ENCODE measurements at places on chromosomes 12 and 14. TPM values are rescaled to one million over a fixed set of nuclear protein-coding genes. Genes with fewer than 3 reads are reported as not detected.
A peak's percentile ranks its signal among the peaks of the same experiment; 100 is the strongest.

- no peak for DNase-seq
These were observed 102.9 kb downstream of the WSCD2 start for GRCh38 chr12:108231909-108232434.

DNA sequence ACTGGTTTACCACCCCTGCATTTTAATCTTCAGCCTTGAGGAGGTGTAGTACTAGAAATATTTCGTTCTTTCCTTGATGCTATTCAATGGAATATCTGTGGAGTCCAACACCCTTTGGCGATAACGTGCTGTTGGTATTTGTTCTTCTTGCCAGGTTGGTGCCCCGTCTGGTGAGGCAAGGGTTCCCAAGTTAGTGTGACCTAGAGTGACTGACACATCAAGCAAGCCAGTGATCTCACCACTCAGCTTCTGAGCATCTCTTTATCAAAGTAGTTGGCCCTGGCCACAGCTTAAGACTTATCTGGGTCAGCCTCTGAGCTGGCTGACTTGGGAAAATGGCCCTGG lies 60.2 kb downstream of the PLXNC1 start:
- no peak for DNase-seq

DNA sequence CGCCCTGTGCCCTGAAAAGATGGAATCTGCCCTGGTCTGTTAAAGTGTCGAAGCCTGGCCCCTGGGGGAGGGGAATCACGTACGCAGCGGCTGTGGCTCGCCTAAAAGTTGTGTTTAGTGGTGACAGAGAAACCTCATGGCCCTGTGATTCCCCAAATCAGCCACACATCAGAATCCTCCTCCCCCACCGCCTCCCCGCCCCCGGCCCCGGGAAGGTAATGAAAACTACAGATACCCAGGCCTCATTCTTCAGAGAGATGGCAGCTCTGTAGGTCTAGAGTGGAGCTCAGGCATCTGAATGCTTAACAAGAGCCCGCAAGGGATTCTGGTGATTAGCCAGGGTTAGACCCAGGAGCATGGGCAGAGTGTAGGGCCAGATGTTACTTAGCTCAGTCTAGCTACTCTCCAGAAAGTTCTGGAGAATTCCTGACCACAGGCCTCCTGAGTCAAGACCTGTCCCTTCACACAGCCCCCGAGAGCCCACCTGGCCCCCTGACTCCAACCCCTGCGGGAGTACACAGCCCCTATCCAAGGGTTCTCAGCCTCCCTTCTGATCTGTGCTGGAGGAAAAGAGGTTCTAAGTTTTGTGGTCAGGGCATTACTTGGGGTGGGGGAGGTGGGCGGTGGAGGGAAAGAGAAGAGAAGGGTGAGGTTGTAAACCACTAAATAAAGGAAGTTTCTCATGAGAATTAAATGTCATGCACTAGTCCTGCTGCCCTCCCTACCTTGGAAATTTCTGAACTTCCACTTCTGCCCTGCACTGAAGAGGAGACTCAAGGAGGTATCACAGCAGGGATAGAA lies 114.8 kb downstream of the PLXNC1 start:
- DNase-seq, result no peak

- DNase-seq, result no peak
These were observed 44.0 kb upstream of the SINHCAF start for GRCh38 chr12:31369712-31370521.

- no peak for DNase-seq
These were observed 99.9 kb downstream of the FOXN3 start for GRCh38 chr14:89317051-89317691.

MAP1LC3B2 gene
- total RNA-seq, result not detected

CATSPERB gene
- total RNA-seq, result not detected

DNA sequence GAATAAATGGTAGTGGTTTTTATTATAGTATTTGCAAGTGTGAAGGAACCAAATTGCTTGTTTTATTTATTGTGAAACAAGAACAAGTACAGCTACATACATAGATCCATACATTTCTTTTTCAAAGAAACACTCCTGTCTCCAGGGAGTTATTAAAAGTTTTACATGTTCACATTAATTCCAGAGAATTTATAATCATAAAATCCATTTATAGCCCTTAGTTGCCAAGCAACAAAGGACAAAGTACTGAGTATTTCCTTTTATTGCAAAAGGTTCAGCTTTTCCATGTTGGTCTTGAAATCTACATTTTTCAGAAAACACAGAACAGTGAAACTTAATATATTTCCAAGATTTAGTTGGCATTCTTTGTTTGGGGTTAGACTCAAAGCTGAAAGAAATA lies 9.5 kb downstream of the MYRFL start:
- no peak for DNase-seq

- DNase-seq, result peak; percentile 34
These were observed 140.8 kb downstream of the SCARB1 start for GRCh38 chr12:124722878-124723277.

AKAP5 gene
- total RNA-seq, result 0.58 TPM

DNA sequence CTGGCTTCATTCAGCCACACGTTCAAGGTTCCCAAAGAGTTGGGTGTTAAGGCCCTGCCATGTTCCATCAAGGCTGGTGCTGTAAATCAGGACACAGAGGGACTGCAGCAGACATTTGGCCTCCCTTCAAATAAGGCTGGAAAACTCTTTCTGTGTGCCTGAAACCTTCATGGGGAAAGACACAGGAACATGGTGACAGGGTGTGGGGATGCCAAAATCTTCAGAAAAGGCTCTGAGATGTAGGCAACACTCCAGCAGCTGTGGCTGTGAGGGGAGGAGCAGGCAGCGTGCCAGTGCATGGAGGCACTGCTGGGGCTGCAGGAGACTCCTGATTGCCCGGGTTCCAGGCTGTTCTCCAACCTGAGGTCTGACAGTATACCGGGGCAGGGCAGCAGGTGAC lies 15.0 kb downstream of the POMT2 start:
- DNase-seq, result no peak

GTF2H3 gene
- 37.6 TPM for total RNA-seq

GRCh38 chr14:30874999-30875787 lies 834 bp downstream of the COCH start:
- DNase-seq, result no peak

BMAL2 gene
- 137 TPM for total RNA-seq

ALX1 gene
- not detected for total RNA-seq

GRCh38 chr12:40832668-40833067 lies 140.4 kb downstream of the CNTN1 start:
- no peak for DNase-seq

TMTC2 gene
- 17.5 TPM for total RNA-seq

CLEC2B gene
- total RNA-seq, result not detected

DNA sequence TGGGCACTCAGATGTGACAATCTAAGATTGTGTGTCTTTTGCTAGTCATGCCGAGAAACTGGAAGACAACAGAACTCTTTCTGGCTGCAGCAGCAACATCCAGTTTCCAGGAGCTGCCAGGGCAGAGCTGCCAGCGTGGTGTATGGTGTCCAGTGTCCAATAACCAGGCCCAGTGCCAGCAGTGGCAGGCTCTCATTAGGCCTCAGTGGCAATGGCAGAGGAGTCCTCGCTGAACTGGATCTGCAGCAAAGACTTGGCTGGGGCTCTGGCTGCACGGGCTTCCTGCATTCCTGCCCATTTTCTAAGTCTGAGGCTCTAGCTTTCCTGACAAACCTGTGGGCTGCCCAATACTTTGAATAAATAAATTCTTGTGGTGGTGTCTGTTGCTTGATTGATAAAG lies 26.2 kb upstream of the PPM1A start:
- DNase-seq, result peak; percentile 96
